ENCODE measurements at places on chromosomes 11 and 22. TPM values are rescaled to one million over a fixed set of nuclear protein-coding genes. Genes with fewer than 3 reads are reported as not detected.

Gene CFAP68
- total RNA-seq, result 15.9 TPM

Gene MAPK8IP2
- total RNA-seq, result 1.0 TPM

Gene WT1
- 0.50 TPM for total RNA-seq

Gene CAPRIN1
- 241 TPM for total RNA-seq
